ENCODE measurements at places on chromosomes 7 and 10.

GRCh38 chr7:46633630-46634240 is 712.7 kb upstream of the IGFBP3 start:
- H3K27me3 ChIP-seq: no peaks in the 10 kb centered on the region
- no peak overlapping the region for H3K27ac ChIP-seq
- no peaks in the 10 kb centered on the region for H3K4me1 ChIP-seq
- no peak overlapping the region for H3K4me3 ChIP-seq
- no peaks in the 10 kb centered on the region for H3K36me3 ChIP-seq
- no peak for DNase-seq

DNA sequence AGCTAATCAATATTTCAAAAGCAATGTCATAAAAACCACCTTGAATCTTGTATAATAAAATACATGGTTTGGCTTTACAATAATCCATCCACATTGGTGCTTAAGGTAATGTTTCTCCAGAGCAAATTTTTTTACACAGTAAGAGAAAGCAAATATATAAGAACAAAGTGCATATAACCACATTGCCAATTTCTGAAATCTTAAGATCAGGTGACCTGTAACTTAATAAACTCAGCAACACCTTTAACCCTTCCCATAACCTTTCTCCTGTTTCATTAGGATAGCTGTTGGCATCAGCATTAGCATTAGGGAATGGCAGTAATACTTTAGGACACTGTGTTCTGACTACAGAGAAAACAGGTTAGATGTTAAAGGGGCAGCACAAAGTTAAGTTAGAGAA is 155.9 kb upstream of the SEMA3D start:
- H3K27ac ChIP-seq: no peak overlapping the region
- H3K4me1 ChIP-seq: no peaks in the 10 kb centered on the region

- peaks cover 25% of the 10 kb centered on the region for H3K4me1 ChIP-seq
- H3K27ac ChIP-seq: peak overlapping the region; percentile 87
- H3K36me3 ChIP-seq: no peaks in the 10 kb centered on the region
- H3K27me3 ChIP-seq: peaks cover 7% of the 10 kb centered on the region
Observed at GRCh38 chr10:28677888-28678686, 766 bp downstream of the BAMBI start.

- peak within 1 kb of the TSS; percentile 76 for H3K4me3 ChIP-seq
- H3K27ac ChIP-seq: peak within 1 kb of the TSS; percentile 95
- H3K27me3 ChIP-seq: no peaks in the 10 kb centered on the region
Observed at GRCh38 chr10:5977471-5978229, at the start of gene IL15RA. Gene IL15RA (minus strand): TSS chr10:5977543. CDS start chr10:5977492, 51 bp downstream.

DNA sequence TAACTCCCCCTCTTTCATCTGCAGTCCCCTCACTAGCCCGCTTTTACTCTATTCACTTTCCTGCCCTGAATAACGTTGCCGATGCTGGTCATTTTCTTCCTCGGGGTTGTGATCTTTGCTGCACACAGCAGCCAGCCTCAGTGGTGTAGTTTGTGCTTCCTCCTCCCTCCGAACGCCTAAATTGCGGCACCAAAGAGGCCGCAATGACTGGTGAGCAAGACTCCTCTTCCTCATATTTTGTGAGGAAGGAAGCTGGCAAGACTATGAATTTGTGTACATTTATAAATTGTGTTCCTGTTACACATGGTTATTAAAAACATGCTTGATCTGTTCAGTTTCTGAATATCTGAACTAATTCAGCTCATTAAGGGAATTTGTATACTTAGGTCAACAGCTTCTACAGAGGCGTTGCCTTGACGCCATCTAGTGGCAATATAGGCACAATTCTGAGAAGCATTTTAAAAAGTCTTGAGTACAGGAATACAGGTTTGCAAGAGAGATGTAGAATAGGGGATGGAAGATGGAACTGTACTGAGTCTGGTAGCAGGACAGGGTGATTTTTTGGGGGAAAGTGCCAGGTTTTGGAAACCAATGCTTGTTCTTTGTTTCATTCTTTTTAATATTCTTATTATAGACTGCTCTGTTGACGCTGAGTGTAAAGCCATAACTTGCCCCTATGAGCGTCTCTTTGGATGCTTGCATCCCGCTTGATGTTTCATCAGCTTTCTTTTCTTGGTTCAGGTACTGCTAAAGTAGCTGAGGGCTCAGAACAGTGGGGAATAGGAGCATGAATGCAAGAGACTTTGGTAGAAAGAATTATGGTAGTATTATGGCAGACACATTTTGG is 4.1 kb upstream of the TAS2R5 start:
- H3K27me3 ChIP-seq: no peaks in the 10 kb centered on the region
- no peak overlapping the region for H3K4me3 ChIP-seq
- H3K36me3 ChIP-seq: no peaks in the 10 kb centered on the region
- peaks cover 5% of the 10 kb centered on the region for H3K4me1 ChIP-seq
- DNase-seq: no peak

DNA sequence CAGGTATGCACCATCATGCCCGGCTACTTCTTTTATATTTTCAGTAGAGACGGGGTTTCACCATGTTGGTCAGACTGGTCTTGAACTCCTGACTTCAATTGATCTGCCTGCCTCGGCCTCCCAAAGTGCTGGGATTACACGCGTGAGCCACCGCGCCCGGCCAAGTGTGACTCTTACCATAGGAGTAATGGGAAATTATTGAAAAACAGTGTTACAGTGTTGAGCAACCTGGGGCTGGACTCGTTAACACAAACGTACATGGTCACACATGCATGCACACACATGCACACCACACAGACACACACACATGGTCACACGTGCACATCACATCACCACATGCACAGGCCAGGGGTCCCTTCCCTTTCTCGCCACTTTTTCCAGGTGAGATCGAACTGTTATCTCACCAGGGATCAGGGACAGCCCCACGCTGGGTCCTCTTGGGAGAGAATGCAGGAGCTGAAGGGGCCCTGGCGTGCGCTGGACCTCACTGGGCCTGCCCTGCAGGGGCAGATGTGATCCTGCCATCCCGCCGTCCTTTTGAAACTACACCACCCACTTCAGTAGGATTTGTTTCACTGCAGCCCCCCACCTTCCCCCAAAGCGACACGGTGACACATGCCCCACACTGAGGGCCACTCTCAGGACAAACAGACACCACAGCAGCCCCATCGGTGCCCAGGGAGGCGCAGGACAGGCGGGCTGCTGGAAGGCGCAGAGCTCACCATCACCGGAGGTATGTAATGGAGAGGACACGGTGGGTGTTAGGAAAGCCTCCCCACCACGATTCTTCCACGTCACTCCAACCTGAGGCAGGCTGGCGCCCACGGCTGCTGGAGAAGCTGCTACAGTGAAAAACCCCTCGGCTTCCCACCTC is 10.2 kb downstream of the RADIL start:
- no peaks in the 10 kb centered on the region for H3K4me1 ChIP-seq
- H3K36me3 ChIP-seq: peaks cover 11% of the 10 kb centered on the region
- no peak overlapping the region for H3K4me3 ChIP-seq

DNA sequence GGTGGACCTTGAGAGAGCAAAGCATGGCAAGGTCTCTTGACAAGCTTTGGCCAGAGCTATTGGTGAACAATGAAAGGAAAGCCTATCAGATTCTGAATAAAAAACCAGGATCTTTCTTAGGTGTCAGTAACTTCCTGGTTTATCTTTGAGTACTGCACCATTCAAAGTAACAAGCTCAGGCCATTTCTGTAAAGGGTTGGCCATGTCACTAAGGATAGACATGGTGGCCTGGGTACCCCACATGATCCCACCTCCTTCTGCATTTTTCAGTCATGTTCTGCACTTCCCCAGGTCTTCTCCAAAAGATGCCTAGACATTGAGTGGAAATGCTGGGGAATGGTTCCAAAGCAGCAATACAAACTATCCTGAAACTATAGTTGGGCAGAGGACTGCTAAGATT is 242.0 kb downstream of the ARHGAP12 start:
- no peaks in the 10 kb centered on the region for H3K36me3 ChIP-seq
- no peak overlapping the region for H3K27ac ChIP-seq
- no peak overlapping the region for H3K4me3 ChIP-seq
- H3K27me3 ChIP-seq: no peaks in the 10 kb centered on the region
- no peak for DNase-seq

- H3K27me3 ChIP-seq: no peaks in the 10 kb centered on the region
- no peaks in the 10 kb centered on the region for H3K36me3 ChIP-seq
- no peak overlapping the region for H3K27ac ChIP-seq
- peaks cover 11% of the 10 kb centered on the region for H3K4me1 ChIP-seq
- H3K4me3 ChIP-seq: no peak overlapping the region
Observed at GRCh38 chr10:95835911-95836310, 71.9 kb upstream of the CC2D2B start.

DNA sequence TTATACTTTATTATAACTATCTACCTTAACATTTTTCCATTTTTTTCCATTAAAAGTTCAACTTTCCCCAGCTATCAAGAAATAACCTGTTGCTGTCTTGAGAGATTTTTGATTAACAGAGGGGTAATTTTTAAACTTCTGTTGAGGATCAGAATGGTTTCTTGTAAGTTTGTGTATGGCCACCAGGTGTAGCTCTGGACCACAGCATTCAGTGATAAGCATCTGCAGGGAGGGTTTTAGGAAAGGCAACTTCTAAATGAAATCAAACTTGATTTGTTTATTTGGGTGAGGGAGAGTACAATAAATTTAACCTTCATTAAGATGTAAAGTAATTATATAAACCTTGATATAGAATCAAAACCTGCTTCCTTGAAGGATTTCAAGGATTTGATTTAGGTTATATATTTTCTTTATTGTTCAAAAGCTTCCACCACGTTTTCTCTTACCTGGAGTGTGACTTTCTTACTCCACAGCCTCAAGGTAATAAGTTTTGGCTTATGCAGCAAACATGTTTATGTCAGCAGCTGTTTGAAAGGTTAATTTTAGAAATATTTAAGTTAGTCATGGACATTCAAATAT is 153.3 kb downstream of the STK31 start:
- DNase-seq: no peak
- no peaks in the 10 kb centered on the region for H3K27me3 ChIP-seq
- no peaks in the 10 kb centered on the region for H3K4me1 ChIP-seq

DNA sequence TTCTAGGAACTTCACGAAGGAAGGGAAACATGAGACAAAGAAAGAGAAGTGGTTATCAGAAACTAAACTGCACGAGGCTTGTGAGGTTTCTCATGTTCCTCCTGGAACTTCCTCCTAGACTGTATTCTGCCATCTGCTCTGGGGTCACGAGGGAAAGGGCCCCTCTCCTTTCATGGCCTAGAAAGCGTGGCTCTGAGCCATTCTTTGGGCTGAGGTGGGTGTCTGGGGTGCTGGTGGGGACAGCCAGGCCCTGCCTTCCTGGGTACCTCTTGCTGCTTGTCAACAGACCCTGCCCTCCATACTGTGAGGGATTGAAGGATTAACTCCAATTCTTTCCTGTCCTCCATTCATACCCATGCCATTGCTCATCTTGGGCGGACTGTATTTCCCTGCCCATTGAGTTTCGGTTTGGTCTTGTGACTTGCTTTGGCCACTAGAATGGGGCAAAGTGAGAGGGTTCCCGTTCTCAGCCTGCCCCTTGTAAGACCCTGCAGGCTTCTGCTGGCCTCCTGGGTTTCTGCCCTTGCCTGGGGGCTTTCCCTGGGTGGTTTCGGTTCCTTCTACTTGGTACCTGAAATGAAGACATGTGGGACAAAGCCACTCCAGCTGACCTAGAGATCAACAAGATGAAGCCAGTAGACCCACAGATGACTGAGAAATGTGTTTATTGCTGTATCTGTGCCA is 14.9 kb upstream of the GIMAP8 start:
- no peaks in the 10 kb centered on the region for H3K36me3 ChIP-seq
- H3K4me1 ChIP-seq: no peaks in the 10 kb centered on the region
- H3K27me3 ChIP-seq: no peaks in the 10 kb centered on the region
- H3K4me3 ChIP-seq: no peak overlapping the region

- no peak for DNase-seq
- peak overlapping the region; percentile 85 for H3K27ac ChIP-seq
- peaks cover 50% of the 10 kb centered on the region for H3K4me1 ChIP-seq
- H3K27me3 ChIP-seq: no peaks in the 10 kb centered on the region
- no peak overlapping the region for H3K4me3 ChIP-seq
Observed at GRCh38 chr10:70191972-70192305, 21.6 kb upstream of the SAR1A start.

DNA sequence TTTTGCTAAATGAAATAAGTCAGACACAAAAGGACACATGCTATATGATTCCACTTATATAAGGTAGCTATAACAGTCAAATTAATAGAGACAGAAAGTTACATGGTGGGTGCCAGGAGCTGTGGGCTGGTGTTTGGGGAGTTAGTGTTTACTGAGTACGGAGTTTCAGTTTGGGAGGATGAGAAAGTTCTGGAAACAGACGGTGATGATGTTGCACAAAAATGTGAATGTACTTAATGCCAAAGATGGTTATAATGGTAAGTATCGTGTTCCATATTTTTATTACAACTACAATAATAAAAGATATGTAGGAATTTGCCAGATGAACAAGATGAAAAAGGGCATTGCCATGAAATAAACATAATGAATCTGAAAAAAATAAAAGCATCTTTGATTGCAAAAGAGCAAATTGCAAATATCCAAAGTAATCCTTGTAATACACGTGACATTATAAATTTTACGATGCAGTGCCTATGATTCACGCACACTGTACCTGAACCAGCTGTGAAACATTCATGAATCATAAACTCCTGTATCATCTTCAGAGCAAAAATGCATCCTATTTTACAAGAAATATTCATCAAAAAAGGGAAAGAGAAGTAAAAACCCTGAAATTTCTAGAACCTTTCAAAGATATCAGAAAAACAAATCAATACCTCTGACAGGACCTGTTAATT is 676.7 kb downstream of the PCDH15 start:
- no peak overlapping the region for H3K27ac ChIP-seq
- H3K4me1 ChIP-seq: no peaks in the 10 kb centered on the region
- H3K4me3 ChIP-seq: no peak overlapping the region
- no peaks in the 10 kb centered on the region for H3K27me3 ChIP-seq
- no peak for DNase-seq

- H3K4me1 ChIP-seq: peaks cover 8% of the 10 kb centered on the region
- H3K36me3 ChIP-seq: no peaks in the 10 kb centered on the region
- no peak overlapping the region for H3K4me3 ChIP-seq
- no peaks in the 10 kb centered on the region for H3K27me3 ChIP-seq
- DNase-seq: no peak
Observed at GRCh38 chr7:157133304-157133703, 5.4 kb upstream of the UBE3C start.
